Sigmoid colon (tissue), 7 donors: ENCODE measurements at places on chromosomes 4 and X. TPM values are rescaled to one million over a fixed set of nuclear protein-coding genes. Genes with fewer than 3 reads are reported as not detected.

DNA sequence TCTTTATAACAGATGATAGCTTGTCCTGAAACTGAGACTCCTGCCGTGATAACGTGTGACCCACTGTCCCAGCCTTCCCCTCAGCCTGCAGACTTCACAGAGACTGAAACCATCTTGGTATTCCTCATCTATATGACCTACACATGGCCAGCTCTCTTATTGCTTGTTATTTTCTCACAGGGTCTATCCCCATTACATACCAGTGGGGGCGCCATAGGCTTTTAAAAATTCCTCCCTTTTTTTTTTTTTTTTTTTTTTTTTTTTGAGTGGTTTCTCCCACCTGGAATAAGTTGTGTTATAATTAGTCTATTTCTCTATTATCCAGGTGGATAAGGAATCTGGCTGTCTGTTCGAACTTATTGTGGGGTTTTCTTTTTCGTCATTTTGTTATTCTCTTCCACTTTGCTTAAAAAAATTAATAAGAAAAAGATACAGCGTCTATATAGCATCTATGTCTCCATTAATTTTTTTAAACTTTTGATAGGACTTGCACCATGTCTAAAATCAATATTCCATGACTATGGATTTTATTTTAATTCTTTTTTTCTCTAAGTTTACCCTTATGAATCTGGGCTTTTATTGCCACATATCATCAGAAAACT is 47.2 kb downstream of the GYG2 start:
- H3K4me3 ChIP-seq: no peak overlapping the region
- DNase-seq: no peak
- H3K27me3 ChIP-seq: no peaks in the 10 kb centered on the region

DNA sequence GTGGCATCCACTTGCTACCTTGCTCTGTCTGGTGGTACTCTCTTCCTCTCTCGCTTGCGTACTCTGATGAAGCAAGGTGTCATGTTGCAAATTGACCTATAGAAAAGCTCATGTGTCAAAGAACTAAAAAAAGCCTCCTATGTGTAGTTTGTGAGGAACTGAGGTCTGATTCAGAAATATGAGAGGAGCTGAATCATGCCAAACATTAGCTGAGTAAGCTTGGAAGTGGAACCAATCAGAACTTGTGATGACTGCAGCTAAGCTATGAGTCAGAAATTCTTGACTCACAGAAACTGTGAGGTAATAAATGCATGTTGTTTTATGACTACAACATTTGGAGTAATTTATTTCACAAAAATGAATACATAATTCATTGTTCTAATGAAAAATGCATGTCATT is 2138.8 kb downstream of the PCDH7 start:
- no peaks in the 10 kb centered on the region for H3K36me3 ChIP-seq
- no peak overlapping the region for H3K27ac ChIP-seq
- H3K4me3 ChIP-seq: no peak overlapping the region
- no peak for DNase-seq
- no peaks in the 10 kb centered on the region for H3K27me3 ChIP-seq

DNA sequence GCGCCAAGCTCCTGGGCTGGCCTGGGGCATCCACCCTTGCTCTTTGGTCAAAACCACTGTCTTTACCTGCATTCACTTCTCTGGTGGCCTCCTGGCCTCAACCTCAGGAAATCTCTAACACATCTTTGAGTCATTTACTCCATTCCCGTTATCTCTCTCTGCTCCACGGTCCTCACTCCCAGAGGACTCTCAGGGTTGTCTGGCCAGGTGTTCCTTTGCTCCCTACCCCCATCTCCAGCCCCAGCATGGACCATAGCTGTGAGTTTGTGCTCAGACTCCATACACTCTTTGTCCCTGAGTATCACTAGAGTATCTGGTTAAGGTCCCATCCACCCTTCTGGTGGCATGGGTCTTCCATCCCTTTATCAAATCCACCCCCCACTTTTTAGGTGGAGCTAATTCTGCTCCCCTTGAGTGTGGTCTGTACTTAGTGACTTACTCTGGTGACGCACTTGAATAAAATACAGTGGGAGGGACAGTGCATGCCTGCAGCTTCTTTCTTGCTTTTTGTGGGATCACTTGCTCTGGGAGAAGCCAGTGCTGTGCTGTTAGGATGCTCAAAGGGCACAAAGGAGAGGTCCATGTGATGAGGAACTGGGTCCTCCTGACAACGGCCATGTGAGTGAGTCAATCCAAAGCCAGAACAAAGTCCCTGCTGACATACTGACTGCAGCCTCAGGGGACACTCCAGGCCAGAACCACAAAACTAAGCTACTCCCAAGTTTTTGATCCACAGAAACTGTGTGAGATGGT is 44.3 kb downstream of the IGFBP7 start:
- DNase-seq: no peak
- no peaks in the 10 kb centered on the region for H3K27me3 ChIP-seq
- no peaks in the 10 kb centered on the region for H3K36me3 ChIP-seq
- H3K4me1 ChIP-seq: peaks cover 59% of the 10 kb centered on the region
- peak overlapping the region; percentile 79 for H3K27ac ChIP-seq

- no peak overlapping the region for H3K4me3 ChIP-seq
- no peak for DNase-seq
- H3K27ac ChIP-seq: no peak overlapping the region
Observed at GRCh38 chr4:52877036-52877435, 14.9 kb downstream of the RASL11B start.

Gene UGT2B15
- total RNA-seq: not detected

- H3K27ac ChIP-seq: no peak overlapping the region
- no peak overlapping the region for H3K4me3 ChIP-seq
- no peaks in the 10 kb centered on the region for H3K4me1 ChIP-seq
- DNase-seq: no peak
Observed at GRCh38 chr4:106816496-106816895, 219.6 kb downstream of the DKK2 start.

Gene RHOXF2
- total RNA-seq: not detected

DNA sequence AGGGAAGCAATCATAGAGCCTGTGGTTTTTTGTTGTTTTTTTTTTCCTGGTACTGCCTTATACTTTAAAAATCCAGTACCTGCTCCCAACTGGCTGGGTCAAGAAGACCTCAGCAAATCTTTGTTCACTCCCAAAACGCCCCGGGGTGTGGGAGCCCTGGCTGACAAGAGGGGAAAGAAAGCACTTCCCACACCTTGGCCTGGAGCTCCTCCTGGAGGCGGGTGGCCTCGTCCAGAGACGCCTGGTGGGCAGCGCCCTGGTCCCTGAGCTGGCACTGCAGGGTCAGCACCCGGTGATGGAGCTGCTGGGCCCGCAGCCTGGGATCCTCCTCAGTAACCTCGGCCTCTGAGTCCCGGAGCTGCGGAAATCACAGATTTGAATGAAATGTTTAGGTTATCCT is 38.2 kb downstream of the C4orf50 start:
- no peak overlapping the region for H3K4me3 ChIP-seq
- DNase-seq: no peak
- H3K27me3 ChIP-seq: no peaks in the 10 kb centered on the region
- H3K36me3 ChIP-seq: no peaks in the 10 kb centered on the region
- no peak overlapping the region for H3K27ac ChIP-seq
- H3K4me1 ChIP-seq: no peaks in the 10 kb centered on the region

DNA sequence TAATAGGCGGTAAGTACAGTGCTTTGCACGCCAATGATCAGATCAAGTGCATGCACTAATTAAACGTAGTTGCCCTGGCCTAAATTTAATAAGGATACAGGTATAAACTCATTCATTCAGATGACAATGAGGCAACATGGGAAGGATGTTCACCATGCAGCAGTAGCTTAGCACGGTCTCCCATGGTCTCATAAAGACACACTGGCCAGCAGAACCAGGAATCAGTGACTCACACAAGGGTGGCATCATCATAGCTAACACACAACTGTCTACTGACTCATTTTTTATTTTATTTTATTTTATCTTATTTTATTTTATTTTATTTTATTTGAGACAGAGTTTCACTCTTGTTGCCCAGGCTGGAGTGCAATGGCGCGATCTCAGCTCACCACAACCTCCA is 42.7 kb downstream of the TMEM156 start:
- no peaks in the 10 kb centered on the region for H3K4me1 ChIP-seq
- H3K4me3 ChIP-seq: no peak overlapping the region
- no peak for DNase-seq
